ENCODE measurements at places on chromosomes 7 and 10.

GRCh38 chr7:155464183-155464582 is 6.3 kb downstream of the EN2 start:
- no peak for DNase-seq

DNA sequence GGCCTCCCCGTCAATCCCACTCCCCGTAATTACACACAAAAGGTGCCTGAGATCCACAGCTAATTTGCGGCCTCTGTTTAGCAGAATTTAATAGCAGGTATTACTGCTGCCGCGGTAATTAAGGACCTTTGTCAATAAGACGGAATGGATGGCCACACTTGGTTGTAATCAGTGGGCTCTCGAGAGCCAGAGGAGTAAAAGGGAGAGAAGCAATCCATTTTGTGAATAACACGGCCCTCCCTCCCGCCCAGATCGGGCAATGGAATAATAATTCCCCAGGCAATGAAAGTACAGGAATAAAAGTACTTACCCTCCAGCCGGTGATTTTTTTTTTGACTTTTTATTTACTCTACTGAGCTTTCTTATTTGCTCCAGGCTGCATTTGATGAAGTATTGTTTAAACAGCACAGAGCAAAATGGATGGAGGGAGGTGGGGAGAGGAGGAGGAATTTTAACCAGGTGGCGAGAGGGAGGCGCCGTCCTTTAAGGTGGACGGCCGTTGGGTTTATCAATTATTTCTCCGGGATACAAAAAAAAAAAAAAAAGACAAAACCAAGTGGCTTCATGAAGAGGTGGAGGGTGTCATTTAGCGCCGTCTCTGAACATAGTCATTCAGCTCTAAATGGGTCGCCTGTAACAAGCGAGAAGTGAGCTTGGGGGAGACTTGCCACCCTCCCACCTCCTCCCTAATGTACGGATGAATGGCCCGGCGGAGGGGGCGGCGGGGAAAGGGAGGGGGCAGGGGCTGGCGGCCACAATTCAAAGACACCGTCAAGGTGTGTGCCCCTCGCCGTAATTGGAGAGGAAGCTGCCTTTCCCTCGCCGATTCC is 120.3 kb downstream of the BUB3 start:
- DNase-seq, result no peak

- no peak for DNase-seq
These were observed 444.0 kb upstream of the NFE2L3 start for GRCh38 chr7:25707768-25708620.

GRCh38 chr10:110659558-110659957 is 15.4 kb downstream of the RBM20 start:
- no peak for DNase-seq

- no peak for DNase-seq
These were observed 181.0 kb downstream of the PRPF18 start for GRCh38 chr10:13767676-13768178.

DNA sequence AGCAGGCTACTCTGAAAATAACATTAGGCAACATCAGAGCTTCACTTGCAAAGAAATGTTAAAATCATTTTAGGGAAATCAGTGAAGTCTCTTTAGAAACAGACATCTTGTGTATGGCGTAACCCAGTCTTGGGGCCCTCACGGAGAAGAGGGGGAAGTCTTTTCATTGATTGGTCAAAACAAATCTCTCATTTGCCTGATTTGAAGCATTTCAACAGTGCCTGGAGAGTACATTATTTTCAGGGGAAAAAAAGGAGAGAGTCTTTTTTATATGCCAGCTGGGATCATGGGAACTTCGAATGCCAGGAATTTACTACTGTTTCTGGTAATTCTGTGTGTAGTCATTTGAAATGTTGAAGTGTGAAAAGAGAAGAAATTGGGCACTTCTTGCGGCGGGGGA is 471.4 kb downstream of the PLXDC2 start:
- DNase-seq, result no peak

DNA sequence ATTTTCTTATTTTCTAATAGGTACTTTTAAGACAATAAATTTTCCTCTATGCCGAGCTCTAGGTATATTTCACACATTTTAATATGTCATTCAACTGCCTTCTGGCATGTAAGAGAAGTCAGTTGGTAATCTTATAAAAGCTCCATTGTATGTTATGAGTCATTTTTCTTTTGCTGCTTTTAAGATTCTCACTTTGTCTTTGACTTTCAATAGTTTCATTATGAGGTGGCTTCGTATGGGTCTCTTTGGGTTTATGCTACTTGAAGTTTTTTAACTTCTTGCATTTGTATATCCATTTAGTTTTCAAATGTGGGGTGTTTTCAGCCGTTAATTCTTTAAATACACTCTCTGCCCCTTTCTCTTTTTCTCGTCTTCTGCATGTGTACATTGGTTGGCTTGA is 80.5 kb downstream of the ABCA13 start:
- DNase-seq, result no peak

DNA sequence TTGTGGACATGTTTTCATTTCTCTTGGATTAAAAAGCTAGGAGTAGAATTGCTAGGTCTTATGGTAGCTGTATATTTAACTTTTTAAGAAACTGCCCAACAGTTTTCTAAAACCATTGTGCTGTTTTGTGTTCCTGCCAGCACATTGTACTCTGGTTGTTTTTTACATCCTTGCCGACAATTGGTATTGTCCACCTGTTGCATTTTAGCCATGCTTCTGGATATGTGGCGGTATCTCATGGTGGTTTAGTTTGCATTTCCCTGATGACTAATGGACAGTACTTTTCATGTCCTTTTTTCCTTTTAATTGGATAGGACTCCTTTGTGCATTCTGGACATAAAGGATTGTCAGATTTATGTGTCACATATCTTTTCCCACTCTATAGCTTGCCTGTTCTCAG is 45.5 kb downstream of the STK17A start:
- DNase-seq, result no peak

- DNase-seq, result no peak
These were observed 59.7 kb downstream of the SEM1 start for GRCh38 chr7:96649981-96650380.

GRCh38 chr10:31897506-31897905 is 31.1 kb downstream of the ARHGAP12 start:
- no peak for DNase-seq

DNA sequence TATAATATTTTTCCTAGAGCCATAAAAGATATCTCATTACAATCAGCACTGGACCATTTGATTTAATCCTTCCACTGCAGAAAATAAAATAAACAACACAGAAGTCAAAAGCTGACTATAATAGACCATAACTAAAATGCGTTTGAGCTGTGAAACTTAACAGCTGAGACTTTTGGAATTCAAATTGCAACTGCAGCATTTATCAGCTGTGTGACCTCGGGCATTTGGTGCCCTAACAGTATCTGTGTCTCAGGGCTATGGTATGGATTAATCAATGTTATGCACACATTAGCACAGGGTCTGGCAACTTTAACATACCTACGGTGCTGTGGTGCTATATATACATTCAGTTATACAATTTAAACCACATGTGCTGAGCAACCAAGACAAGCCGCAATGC is 160.1 kb downstream of the COL28A1 start:
- DNase-seq, result no peak

DNA sequence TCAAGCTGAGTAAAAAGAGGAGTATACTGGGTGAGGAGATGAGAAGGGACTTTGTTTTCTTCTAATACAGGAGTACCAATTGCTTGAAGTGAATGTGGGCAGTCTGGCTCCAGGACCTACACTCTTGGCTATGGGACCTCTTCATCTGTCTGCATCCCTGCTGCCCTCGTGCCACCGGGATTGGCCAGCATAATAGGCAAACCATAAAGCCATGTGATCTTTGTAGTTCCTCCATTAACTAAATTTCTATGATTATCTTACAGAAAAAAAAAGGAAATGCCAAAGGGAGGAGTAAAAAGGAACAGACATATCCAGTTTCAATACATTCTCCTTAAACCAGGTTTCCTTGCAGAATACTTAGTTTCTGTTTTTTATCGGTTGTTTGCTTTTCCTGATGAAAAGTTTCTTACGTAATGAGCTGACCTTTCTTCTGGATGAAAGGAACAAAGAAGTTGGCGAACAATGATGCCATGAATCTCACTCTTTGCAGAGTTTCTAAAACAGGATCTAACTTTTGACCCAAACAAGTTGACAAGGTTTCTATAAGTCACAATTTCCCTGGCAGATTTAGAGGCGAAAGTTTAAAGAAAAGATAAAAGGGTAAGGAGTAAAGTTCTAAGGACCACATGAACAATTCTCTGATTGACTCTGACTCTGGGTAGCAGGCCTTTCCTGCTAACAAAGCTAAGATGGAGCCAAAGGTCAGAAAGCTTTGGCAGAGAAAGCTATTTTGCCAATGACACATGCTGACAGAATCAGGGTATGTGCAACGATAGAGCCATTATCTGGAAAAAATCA is 54.1 kb downstream of the LAMB1 start:
- DNase-seq, result no peak

- no peak for DNase-seq
These were observed 159.0 kb downstream of the SND1 start for GRCh38 chr7:127810696-127811660.

DNA sequence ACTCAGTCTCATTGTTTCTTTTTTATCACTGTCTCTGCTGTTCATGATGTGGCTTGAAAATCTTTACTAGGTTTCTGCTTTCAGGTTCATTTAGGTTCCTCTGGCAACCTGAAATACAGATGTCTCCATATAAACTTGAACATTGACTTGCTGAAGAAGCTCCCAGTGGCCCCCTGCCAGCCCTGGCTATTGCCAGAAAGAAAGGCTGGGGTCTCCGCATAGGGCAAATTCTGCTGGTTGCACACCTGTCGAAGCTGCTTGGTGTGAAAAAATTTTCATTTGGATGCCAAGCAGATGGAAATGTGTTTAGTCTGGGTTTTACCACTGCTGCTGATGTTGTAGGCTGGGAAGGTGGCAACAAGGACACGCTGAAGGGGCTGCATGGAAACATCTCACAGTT is 826.7 kb upstream of the GHITM start:
- DNase-seq, result no peak

- DNase-seq, result no peak
These were observed 203.2 kb upstream of the SHH start for GRCh38 chr7:156015237-156016020.

DNA sequence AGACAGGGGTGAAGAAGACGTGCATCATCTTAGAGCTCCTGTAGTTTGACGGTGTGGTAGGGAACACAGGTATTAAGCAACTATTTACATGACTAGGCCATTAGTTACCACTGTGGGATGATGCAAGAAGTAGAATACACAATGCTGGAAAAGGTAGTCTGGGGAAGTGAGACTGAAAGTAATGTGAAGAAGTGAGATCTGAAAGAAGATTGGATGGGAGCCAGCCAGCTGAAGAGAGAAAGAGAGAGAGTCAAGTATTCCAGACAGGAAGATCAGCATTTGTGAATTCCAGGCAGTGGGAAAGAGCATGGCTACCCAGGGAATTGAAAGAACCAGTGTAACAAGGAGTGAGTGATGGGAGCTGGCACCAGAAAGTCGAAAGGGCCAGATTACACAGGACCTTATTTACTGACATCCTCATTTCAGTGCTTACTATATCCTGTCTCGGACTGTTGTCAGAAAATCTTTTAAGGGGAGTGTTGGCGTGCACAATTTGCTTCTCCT is 4.0 kb upstream of the CFAP58 start:
- DNase-seq, result no peak

- no peak for DNase-seq
These were observed 138.9 kb upstream of the BMPER start for GRCh38 chr7:33766405-33766804.

DNA sequence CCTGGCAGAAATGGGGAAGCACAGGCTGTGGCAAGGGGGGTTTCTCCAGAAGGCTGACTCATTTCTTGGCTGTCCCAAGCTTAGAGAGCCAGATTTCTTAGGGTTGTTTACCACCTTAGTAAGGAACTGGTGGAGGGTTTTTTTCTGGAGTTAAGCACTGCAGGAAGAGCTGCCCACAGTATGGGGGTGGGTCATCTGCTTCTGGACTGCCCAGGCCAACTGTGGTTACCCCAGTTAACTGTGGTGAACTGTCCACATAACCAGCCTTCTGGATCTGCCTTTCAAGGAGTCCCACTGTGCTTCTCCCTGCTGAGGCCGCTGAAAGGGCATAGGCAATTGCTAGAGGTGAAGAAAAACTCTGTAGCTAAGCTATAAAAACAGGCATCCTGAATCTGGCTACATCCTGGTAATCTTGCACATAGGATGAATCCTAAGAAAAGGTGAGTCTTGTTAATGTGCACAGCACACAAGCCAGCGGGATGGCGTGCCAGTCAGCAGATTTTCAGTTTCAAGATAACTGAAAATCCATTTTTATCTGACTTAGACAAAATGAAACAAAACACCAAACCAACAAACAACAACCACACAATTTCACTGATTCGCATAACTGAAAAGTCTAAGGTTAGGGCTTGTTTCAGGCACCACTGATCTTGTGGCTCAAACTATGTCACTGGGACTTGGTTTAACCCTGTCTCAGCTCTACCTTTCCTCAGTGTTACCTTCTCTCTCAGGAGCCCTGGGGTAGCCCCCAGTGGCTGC is 21.6 kb upstream of the TSPAN33 start:
- peak; percentile 24 for DNase-seq

DNA sequence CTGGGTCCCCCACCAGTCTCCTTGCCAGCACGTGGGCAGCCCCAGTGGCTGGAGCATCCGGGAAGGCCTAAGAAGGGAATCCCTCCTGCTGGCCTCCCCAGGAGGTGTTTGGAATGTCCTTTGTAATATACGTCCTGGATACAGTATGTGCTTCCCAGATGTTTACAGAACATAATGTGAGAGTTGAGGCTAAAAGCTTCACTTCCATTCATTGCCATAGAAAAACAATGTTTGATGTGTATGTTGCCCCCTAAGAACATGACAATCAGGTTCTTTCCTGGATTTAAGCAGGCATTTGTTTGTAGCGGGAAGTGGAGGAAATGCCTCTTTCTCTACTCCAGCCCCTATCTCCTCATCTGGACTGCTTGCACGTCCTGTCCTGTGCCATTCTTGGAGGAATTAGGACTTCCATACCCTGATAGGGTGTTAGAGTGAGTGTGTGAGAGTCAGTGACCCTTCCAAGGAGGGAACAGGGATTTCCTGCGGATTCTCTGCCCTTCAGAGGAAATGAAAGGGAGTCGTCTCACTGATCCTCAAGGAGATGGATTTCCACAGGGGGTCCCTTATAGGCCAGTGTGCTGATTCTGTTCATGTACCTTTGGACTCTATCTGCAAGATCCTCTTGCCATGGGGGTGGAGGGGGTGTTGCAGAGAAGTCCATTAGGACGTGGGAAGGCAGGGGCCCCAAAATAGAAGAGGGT is 1.2 kb downstream of the IGFBP1 start:
- DNase-seq, result no peak

- no peak for DNase-seq
These were observed 167.4 kb upstream of the PRSS58 start for GRCh38 chr7:142425281-142425680.

DNA sequence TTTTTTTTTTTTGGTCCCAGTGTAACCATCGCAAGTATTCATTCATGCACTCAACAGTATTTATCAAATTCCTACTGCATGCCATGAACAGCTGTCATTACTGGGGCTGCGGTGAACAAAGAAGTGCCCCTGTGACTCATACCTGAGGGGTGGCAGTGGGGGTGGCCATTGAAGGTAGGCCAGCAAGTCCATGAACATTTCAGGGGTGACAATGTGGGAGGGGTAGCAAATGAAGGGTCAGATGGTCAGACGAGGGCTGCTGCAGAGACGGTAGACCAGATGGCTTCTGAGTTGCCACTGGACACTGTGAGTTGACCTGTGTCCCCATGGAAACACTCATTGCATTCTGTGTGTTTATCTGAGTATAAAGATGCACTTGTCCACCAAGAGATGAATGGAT is 92.5 kb upstream of the PITRM1 start:
- DNase-seq, result no peak
